Cerebellar cortex (tissue), 1 donor: ENCODE measurements at places on chromosomes 1 and 21.

- no peak for DNase-seq
These were observed 54.4 kb downstream of the EVI5 start for GRCh38 chr1:92730476-92730875.

GRCh38 chr1:39395357-39395831 lies 96.0 kb upstream of the BMP8A start:
- no peak for DNase-seq

- DNase-seq: no peak
These were observed 87.5 kb downstream of the RGL1 start for GRCh38 chr1:183892351-183892793.

DNA sequence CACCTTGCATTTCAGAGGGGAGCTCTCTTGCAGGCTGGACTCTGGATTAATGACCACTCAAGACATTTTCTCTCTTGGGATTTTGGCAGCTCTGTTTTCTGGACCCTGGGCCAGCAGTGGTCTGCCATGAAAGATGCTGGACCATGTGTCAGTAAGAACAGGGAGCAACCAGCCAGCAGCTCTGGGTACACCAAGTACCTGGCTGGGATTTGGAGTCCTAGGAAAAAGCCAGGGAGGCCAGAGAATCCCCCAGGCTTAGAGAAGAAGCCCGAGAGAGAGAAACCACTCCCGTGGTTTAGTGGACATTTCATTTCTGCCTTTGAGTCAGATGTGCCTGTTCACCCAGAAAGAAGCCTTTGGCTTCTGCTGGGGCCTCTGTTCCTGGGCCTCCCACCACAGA lies 2.5 kb downstream of the NFASC start:
- DNase-seq: peak; percentile 44

DNA sequence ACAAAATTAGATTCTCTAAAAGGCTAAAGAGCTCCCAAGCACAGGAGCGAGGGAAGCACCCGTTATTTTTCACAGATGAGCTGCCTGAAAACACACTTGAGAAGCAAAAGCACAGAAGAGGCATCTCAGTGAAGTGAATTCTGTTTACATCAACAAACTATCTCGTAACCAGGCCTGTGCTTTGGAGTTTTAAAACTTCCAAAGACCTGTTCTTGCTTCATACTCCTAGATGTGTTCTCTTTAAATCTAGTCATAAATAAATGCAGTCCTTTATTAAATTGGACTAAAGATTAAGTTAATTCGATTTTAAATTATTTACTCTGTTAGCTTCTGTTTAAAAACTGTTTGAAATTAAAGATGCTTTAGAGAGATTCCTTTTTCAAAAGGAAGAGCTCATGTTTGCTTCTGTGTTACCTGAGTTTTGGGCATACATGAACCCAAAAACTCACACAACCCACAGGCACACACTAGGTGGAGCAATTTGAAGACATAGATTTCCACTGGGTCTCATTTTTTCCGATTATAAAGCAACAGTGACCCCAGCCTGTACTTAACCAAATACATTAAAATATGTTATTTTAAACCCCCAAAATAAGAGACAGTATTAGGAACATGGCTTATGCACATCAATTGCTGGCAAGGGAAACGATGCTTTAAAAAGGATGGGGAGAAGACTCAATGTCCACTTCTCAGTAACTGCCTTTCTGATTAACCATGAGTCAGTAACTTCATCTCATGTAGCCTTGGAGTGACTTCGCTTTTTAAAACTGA lies 648.2 kb downstream of the SMYD3 start:
- no peak for DNase-seq

- peak; percentile 95 for DNase-seq
These were observed at the start of gene NUAK2 for GRCh38 chr1:205321162-205321958. Gene NUAK2, minus strand, starts transcription at chr1:205321745. Its CDS starts 117 bp downstream, at chr1:205321628.

DNA sequence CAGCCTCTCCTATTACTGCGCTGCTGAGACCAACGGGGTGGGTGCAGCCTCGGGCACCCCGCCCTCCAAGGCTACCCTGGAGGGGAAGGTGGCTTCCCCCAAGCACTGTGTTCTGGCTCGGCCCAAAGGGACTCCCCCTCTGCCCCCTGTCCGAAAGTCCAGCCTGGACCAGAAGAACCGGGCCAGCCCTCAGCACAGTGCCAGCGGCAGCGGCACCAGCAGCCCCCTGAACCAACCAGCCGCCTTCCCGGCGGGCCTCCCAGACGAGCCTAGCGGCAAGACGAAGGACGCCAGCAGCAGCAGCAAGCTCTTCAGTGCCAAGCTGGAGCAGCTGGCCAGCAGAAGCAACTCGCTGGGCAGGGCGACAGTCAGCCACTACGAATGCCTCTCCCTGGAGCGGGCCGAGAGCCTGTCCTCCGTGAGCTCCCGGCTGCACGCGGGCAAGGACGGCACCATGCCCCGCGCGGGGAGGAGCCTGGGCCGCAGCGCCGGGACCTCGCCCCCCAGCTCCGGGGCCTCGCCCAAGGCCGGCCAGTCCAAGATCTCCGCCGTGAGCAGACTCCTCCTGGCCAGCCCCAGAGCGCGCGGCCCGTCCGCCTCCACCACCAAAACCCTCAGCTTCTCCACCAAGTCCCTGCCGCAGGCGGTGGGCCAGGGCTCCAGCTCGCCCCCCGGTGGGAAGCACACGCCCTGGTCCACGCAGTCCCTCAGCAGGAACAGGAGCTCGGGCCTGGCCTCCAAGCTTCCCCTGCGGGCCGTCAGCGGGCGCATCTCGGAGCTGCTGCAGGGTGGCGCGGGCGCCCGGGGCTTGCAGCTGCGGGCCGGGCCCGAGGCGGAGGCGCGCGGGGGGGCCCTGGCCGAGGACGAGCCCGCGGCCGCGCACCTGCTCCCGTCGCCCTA lies 533.1 kb downstream of the KIF26B start:
- DNase-seq: no peak

DNA sequence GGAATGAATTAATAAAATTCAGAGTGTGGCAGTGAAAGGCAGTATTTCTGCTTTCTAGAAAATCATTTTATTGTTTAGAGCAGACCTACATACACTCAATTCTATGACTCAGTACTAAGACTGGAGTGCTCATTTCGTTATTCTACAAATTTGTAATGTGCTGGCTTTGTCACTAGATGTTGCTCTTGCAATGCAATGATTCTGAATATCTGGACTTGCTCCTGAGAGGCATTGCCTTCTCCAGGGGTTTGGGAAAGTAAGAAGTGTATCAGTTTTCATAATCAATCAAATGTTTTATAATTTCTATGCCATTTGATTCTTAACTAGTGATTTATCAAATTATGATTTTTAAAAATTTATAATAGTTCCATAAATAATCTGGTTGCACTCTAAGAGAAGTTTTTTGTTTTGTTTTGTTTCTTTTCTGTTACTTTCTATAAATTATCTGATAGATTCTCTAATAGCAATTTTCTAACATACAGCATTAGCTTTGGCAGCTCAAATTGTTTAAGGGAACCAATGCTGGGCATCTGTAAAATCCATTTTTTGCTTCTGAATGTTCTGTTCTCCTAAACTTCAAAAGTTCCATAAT lies 280.5 kb upstream of the SGIP1 start:
- DNase-seq: peak; percentile 57

DNA sequence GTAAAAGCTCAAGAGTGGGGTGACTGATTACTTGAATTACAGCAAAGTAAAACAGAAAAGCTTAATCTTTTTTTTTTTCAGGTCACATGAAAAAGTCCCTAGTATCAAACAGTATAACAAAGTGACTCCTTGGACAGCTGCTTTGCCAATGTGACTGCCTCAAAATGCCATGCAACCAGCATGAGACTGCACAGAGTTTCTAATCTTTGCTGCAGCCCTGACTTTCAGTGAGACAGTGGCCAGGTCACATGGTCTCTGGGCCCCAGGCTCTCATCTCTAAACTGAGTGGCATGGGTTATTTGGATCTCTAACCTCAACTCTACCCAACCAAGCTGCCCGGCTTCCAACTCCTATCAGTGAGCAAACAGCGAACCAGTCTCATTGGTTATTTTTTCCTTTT lies 169.0 kb downstream of the VAV3 start:
- no peak for DNase-seq

GRCh38 chr1:19273106-19273843 lies 15.3 kb downstream of the AKR7A3 start:
- DNase-seq: no peak

DNA sequence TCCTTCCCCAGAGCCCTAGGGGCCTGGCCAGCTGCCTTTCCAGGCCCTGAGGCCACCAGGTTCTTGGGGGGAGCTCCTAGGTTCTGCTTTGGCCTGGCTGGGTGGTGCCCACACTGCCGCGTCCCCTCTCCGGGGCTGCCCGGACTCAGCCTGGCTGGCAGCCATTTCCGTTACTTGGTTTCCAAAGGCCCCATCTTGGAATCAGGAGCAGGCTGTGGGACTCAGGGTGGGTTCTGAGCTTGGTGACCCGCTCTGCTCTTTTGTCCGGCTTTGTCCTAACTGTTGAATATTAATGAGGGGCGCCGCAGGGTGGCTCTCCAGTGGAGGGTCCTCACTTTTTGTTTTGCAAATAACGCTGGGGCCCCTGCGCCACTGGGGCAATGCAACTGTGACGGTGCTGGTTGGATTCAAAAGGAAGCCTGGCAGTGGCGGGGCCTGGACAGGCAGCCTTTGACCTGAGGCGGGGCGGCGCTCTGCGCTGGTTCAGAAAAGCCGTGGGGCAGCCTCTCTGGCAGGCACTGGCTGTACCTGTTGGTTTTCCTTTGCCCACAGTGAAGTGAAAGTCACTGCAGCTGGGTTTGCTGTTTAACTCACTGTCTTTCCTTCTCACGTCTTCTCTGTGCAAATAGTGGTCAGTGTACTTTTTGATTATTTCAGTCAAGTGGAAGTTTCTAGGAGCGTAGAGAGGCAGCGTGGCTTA lies 20.2 kb downstream of the SKI start:
- no peak for DNase-seq

- DNase-seq: peak; percentile 43
These were observed 383.0 kb upstream of the VAMP3 start for GRCh38 chr1:7388141-7388487.

DNA sequence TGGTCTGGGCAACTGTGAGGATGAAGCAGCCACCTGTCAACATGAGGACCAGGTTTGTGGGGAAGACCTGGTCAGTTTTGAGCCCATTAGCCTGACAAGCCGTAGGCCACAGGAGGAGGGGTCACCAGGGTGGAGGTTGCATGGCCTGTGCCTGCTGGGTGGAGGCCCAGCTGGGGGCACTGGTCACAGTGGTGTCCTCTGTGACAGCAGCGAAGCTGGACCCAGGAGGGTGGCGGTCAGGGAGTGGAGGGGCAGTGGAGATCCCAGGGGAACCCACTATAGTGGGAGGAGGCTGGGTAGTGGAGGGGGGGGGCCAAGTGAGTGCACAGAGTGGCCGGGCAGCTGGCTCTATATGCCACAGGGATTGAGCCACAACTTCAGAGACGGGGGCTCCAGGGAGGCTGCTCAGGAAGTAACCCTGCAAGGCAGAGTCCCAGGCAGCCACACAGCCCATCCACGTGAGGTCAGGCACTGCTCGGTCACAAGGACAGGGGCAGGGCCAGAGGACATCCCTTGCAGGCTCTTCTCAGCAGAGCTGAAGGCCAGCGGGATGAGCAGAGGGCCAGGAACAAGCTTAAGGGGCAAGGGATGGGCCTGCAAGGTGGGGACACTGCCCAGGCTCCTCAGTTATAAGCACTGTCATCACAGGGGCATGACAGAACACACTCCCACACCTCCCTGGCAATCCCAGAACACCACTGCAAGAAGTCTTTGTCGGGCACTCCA lies 2.3 kb upstream of the C1orf35 start:
- no peak for DNase-seq

GRCh38 chr1:20237646-20238045 lies 51.3 kb upstream of the PLA2G2C start:
- DNase-seq: no peak

- no peak for DNase-seq
These were observed 85.4 kb downstream of the CACNA1E start for GRCh38 chr1:181568736-181569135.

- DNase-seq: no peak
These were observed 28.0 kb upstream of the XPR1 start for GRCh38 chr1:180603850-180604226.

- no peak for DNase-seq
These were observed 22.2 kb downstream of the FNDC5 start for GRCh38 chr1:32848354-32849063.

- no peak for DNase-seq
These were observed 131.3 kb downstream of the ACTL8 start for GRCh38 chr1:17886386-17886785.

GRCh38 chr1:12539705-12540579 lies 78.1 kb downstream of the DHRS3 start:
- DNase-seq: no peak

- no peak for DNase-seq
These were observed 204.8 kb downstream of the SETD4 start for GRCh38 chr21:35855484-35855883.

DNA sequence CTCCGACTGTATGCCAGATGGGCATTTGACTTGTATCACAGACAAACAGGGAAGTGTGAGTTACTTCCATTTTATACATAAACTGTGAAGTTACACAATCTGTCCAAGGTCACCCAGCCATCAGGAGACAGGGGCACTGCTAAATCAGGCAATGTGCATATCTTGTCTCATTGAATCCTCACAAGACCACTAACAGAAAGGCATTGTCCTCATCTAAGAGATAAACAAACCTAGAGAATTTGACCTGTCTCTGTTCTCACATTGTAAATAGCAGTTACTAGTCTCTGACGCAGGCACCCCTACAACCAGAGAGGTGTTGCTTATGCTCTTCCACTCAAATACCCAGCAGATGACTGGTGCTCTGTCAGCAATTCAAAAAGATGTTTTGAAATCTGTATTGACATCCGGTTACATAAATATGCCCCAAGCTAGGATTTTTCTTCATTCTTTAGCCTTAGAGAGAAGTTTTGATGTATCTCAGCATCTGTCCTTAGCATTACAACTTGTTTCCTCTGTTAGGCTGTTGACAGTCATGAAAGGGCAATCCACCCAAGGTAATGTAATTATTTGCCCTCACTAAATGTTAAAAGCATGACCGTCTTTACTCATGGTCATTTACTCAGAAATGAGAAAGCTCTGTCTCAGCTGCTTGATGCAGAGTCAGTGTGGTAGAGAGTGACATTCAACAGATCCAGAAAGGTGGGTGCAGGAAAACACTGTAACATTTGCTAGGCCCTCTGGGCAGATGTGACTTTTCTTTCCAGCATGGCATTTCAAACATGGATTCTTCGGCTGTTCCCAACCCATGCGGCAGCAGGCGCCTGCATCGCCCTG lies 51.9 kb upstream of the ZNF326 start:
- no peak for DNase-seq

DNA sequence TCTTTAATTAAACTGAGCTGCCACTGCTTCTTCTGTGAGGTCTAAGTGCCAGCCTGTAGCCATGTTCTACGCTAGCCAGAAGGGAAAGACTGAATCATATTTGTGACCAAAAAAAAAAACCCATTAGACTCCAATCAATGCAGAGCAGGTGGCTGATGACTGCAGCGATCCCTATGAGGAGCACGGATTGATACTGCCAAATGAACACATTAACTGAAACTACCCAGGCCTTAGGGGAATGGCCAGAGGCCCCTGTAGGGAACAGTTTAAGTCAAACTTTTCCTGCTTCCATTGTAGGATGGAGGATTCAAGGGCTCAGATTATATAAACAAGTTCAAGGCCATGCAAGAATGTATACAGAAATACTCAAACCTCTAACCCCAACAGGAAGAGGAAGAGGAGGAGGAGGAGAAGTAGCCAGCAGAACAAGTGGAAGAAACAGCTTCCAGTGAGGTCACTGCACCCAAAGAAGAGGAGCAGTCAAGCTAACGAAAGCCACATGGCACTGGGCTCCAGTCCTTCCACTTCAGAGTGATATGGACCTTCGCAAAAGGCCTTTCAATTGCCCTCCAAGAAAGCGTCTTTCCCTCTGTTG lies 328.3 kb downstream of the SMYD3 start:
- DNase-seq: no peak
